Stimulated activated CD8-positive, alpha-beta memory T cell treated with anti-CD3 and anti-CD28 coated beads, Interleukin-4, amount 100 ng/mL, for 4 hours (primary cell): ENCODE measurements at places on chromosomes 7 and 10.
A peak's percentile ranks its signal among the peaks of the same experiment; 100 is the strongest.

DNA sequence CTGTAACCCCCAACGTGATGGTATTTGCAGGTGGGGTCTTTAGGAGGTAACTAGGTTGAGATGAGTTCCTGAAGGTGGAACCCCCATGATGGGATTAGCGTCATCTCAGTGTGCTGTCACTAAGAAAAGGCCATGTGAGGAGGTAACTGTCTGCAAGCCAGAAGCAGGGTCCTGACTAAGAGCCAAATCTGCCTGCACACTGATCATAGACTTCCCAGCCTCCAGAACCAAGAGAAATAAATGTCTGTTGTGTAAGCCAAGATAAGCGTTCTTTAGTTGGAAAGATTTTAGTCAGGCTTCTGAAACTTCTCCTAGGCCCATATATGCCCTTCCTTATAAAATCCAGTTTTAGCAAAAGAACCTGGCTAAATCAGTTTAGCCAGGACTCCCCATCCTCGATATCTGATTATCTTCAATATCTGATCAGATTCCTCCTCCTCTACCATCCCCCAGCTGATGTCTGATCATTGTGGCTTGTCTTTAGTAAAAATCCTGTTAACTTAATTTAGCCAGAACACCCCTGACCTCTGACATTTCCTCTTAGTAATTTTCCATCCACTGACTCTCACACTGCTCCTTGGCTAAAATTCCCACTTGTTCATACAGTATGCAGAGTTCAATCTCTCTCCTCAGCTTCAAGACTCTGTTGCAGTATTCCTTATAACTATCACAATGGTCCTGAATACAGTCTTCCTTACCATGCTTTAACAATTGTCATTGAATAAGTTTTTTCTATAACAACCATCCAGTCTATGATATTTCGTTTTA, 835.4 kb upstream of the PHF14 start:
- DNase-seq = no peak

GRCh38 chr10:80480852-80481251, 26.7 kb downstream of the TSPAN14 start:
- DNase-seq = no peak

DNA sequence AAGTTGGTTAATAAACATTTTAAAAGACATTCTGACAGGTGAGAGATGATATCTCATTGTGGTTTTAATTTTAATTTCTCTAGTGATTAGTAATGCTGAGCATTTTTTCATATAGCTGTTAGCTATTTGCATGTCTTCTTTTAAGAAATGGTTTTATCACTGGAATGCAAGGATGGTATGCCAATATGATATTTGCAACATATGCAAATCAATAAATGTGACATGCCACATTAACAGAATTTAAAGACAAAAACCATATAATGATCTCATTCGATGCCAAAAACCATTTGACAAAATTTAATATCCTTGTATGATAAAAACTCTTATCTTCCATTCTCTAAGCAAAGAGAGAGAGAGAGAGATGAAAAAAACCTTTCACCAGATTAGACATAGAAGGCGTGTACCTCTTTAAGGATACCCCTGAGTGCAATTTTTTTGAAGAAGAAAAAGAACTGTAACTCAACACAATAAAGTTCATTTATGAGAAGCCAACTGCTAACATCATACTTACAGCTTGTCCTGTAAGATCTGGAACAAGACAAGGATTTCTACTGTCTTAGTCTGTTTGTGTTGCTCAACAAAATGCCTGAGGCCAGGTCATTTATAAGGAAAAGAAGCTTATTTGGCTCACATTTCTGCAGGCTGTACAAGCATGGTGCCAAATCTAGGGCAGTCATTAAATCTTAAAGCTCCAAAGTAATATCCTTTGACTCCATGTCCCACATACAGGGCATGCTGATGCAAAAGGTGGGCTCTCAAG, 39.7 kb upstream of the ZMYND11 start:
- no peak for DNase-seq

DNA sequence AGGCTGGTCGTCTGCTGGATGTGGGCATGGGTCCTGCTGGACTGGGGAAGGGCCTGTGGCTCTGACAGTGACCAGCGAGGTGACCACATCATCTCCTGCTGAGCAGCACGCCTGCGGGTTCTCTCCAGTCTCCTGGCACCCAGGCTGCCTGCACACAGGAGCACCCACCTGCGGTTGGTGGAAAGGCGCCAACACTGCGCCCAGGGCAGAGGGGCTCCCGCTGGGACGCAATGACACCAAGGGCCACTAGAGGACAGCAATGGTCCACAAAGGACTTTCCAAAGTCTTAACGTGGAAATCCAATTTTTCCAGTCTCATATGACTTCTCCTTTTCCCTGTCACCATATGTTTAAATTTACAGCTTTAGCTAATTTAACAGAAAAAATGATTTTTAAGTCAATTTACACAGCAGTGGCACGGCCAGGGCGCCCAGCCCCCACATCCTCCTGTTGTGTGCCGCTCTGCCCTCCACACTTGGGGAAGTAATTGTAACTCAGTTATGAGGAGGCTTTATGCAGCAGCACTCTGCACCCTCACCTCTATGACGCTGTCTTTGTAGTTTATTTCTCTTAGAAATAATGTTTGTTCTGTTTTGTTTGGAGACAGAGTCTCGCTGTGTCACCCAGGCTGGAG, 38.1 kb downstream of the CFAP46 start:
- no peak for DNase-seq

DNA sequence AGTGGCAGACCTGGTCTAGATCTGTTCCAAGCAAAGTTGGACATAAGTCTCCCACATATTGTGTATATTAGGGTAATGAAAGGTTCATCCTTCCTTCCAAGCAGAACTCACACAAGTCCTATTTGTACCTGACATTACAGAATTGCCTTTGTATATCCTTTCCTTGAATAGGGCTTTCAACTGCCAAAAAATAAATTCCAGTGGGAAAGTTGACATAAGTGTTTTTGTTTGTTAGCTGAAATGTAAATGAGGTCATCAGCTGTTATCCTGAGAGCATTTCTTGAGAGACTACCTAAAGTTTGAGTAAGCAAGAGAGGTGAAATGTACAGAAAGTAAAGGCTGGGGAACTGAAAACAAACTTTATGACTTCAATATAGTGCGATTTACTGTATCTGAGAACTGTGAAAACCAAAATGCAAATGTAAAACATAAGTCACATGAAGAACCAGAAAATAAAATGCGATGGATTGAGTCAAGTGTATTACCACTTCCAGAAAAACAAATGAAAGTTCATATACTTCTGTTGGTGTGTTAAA, 527.3 kb upstream of the SEMA3D start:
- DNase-seq = no peak

- no peak for DNase-seq
Measured at GRCh38 chr10:51075043-51075872, 971 bp downstream of the PRKG1 start.

DNA sequence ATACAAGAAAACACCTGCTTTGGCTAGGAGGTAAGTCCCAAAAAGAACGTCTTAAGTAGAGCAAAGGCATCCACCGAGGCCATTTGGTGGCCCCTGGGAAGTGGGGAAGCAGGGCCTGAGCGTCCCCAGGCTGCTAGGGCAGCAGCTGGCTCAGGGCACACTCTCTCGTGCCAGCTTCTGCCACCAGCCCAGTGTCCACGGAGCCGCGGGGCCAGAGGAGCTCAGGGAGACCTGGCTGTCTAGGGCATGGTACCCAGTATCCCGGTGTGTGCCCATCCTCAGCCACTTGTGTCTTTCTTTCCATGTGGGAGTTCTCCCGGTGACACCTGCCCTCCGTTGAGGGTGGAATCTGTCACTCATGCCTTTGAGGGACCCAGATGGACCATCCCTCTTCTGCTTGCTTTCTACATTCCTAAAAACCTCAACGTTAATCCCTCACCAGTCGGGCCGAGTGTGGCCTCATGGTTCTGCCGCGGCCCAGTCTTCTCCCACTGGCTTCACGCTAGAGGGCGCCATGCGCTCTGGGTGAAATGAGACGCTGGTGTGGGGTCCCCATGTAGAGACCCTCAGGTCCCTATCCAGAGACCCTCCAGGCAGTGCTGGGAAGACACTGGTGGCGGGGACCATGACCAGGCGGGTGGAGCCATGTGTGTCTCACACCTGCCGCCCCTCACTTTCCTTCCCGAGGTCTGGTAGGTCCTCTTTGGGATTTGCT, 9.5 kb upstream of the AP5Z1 start:
- no peak for DNase-seq

GRCh38 chr10:32332299-32332750, 14.6 kb downstream of the EPC1 start:
- DNase-seq = peak; percentile 60

- DNase-seq = no peak
Measured at GRCh38 chr7:123580406-123581161, 21.0 kb upstream of the ASB15 start.

DNA sequence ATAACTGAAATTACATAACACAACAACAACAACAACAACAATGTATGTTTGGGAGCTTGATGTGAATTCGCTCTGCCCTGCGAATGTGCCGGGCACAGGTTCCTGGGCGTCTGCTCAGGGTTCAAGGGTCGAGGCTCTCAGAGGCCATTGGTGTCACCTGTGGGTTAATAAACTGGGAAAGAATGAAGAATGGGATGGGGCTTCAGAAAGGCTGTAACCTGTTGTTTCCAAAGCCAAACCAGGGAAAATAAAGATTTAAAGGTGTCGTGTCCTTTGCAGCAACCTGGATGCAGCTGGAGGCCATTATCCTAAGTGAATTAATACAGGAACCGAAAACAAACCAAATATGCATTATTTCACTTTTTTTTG, 17.3 kb upstream of the KLRG2 start:
- DNase-seq = no peak
